ENCODE measurements at places on chromosomes 13 and 19.

GRCh38 chr19:46755077-46755852 lies 9.0 kb upstream of the STRN4 start:
- DNase-seq, result no peak

- DNase-seq, result no peak
Observed at GRCh38 chr13:73623281-73623680, 510.9 kb downstream of the KLF12 start.

DNA sequence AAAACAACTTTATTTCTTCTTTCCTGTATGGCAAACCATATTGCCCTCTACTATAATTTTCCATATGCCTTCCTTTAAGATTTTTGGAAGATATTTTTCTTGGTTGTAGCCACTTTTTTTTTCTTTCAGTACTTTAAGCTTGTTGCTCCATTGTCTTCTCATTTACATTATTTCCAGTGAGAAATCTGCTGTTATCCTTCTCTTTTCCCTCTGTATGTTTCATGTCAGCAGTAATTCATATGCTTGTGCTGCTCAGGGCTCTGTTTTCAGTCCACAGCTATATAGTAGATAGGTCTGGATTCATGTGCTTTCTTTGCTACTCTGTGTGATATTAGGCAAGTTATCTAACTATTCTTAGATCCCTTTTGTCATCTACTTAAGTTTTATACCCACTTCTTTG lies 267.6 kb downstream of the OXGR1 start:
- no peak for DNase-seq

- no peak for DNase-seq
Observed at GRCh38 chr19:55549500-55550320, 4.4 kb upstream of the SBK3 start.

- DNase-seq, result no peak
Observed at GRCh38 chr13:105816994-105817393, 718.5 kb downstream of the EFNB2 start.

DNA sequence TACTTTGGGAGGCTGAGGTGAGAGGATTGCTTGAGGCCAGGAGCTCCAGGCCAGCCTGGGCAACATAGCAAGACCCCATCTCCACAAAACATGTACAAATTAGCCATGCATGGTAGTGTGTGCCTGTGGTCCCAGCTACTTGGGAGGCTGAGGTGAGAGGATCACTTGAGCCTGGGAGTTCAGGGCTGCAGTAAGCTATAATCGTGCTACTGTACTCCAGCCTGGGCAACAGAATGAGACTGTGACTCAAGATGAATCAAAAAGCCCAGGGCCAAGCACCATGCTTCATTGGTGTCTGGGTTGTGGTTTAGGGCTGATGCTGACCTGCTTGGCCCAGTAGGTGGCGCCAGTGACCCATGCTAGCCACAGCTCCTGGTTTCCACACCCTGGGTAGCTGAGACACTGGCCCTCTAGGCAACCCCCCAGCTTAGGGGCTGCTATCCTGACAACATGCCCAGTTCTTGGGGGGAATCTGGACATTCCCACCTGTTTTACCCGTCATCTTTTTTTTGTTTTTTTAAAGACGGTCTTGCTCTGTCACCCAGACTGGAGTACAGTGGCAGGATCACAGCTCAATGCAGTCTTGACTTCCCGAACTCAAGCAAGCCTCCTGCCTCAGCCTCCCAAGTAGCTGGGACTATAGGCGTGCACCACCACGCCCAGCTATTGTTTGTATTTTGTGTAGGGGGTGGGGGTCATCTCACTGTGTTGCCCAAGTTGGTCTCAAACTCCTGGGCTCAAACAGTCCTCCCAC lies 5.5 kb downstream of the CCDC124 start:
- DNase-seq, result peak; percentile 94

DNA sequence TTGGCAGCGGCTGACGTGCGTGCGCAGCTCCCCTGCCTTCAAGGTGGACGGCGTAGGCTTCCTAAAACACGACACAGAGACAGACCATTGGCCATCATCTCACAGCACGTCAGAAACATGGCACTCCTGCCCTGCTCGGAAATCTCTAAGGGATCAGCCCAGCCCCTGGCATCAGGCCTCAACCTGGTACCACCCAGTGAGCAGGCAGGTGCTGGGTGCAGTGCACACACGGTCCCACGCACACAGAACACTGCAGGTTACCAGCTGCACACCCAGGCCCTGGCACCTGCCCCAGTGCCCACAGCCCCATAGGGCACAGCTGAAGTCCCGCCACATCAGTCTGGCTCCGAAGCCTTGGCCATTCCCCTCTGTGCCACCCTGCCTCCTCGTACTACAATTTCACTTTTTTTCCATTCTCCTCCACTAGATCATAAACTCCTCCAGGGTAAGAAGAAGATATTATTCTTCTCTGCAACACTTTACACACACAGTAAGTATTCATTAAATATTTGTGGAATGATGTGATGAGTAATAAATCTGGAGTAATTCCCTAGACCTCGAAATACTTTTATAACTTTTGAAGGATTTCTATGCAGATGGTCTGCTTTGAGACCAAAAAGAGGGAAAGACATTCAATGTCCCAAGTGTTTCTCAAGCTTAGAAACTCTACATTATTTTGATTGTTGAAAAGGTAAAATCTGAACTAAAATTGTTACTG lies 156.4 kb downstream of the COL4A1 start:
- no peak for DNase-seq

DNA sequence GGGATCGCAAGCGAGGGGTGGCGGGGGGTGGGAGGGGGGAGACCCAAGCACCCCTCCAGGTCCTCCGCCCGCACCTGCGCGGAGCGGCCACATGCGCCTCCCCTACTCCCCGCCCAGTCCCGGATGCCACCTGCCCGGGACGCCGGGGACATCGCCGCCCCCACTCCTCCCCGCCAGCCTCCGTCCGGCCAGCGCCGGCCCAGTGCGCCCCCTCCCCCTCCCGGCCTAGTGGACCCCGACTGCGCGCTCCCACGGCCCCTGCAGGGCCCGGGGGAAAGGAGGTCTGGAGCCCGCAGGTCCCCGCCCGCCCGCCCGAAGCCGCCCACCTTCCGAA lies 263 bp downstream of the RHPN2 start:
- DNase-seq, result no peak

GRCh38 chr13:93875547-93875946 lies 603.9 kb downstream of the DCT start:
- no peak for DNase-seq

DNA sequence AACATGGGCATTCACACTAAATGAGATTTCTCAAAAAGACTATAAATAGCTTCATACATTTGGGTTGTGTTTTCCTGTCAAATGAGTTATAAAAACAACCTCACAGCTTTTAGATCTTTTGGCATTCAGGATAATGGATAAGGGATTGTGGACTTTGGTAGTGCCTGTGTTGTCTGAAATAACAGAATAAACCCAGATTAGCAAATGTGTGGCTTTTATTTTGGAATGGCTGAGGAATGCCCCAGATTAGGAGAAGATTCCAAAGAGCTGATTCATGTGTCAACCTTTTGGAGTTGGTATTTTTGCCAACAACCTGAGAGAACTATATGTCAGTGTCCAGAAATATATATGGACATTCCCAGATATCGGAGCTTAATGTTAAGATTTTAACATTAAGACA lies 164.7 kb downstream of the MTUS2 start:
- no peak for DNase-seq

DNA sequence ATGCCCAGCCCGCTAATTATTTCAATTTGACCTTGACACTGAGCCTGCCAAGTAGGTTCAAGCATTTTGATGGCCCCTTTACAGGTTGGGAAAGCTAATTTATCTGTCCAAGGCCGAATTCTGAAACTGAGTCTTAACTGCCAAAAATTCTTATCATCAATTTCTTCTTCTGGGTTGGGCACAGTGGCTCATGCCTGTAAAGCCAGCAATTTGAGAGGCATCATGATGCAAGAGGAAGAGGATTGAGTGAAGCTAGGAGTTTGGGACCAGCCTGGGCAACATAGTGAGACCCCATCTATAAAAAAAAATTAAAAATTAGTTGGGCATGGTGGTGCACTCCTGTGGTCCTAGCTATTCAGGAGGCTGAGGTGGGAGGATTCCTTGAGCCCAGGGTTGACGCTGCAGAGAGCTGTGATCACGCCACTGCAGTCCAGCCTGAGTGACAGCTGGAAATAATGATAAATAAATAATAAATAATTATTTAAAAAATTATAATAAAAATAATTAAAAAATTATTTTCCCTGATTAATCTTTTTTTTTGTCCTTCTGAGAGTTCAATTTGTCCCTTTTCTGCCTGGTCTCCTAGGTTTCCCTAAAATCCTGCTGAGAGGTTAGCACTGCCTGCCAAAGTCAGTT lies 1.3 kb upstream of the LDLR start:
- no peak for DNase-seq

- DNase-seq, result no peak
Observed at GRCh38 chr19:35545855-35546381, 492 bp downstream of the TMEM147 start.

DNA sequence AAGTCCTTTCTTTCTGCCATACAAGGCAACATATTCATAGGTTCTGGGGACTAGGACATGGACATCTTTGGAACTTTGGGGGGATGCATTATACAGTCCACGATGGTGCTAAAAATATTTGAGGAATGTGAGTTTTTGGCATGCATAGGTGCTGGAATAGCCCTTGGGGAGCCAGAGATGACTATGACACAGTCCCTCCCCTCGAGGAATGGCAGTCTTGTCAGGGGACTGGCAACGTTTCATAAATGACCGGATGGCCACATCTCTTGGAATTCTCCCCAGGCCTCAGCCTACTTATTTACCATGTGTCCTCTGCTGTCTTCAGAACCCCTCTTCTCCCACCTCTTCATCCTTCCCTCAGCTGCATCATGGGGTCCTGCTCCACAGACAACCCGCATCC lies 13.6 kb downstream of the MEIOSIN start:
- DNase-seq, result no peak

DNA sequence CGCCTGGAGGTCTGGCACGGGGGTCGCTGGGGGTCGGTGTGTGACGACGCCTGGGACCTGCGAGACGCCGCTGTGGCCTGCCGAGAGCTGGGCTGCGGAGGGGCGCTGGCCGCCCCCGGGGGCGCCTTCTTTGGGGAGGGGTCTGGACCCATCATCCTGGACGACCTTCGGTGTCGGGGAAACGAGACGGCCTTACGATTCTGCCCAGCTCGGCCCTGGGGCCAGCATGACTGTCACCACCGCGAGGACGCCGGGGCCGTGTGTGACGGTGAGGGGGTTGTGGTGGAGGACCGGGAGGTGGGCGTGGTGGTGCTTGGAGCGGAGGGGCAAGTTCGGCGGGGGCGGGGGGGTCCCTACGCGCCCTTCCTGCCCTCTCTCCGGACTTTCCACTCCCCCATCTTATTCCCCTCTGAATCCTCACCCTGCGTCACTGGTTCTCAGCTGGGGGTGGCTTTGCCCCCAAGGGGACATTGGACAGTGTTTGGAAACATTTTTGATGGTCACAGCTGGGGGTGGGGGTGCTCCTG lies 5.5 kb downstream of the SSC5D start:
- DNase-seq, result no peak

GRCh38 chr13:41900918-41901317 lies 60.0 kb downstream of the VWA8 start:
- DNase-seq, result no peak

DNA sequence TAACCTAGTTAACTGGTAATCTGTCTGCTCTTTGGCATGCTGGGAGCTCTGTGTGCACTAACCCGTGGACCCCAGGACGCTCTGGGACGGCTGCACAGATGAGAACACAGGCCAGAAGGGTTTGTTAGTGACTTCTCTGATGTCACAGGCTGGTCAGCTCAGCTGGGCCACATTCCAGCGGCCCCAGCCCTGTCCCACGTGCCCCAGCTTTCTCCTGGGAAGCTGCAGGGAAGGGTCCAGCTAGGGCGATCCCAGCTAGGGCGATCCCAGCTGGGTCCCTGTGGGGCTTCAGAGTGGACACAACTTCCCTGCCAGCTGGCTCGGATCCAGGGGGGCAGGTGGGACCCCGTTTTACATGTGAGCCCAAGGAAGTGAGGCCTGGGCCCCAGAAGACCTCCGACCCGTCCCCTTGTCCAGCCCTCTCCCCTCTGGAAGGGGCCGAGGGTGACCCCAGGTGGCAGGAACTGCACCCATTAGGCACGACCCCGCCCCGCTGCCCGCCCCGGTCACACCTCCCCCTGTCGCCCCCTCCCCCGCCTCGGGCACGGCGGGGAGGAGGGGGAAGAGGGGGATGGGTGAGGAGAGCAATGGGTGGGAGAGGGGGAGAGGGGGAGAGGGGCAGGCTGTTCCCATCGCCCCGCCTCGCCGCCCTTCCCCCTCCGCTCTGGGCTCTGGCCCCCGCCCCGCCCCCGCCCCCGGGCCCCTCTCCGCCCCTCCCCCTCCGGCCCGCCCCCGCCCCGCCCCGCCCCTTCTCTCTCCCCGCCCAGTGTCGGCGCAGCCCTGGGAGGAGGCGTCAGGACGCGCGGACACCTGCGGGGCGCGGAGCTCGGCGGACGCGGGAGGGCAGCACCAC lies 75.2 kb upstream of the MCF2L start:
- no peak for DNase-seq

DNA sequence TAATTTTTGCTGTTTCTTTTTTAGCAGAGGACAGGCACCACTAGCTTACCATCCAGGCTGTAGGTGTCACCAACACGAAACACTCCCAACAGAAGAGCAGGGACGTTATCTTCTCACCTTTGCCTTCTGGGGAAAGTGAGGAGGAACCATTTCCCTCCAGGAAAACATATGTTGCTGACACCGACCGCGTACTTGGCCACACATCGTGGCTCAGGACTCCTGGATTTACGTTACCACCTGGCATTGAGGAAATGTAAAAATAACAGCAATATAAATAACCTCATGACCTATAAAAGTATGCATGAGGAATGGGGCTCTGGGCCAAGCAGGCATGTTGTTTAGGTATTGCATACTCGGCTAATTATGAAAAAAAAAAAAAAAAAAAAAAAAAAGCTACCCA lies 525.1 kb downstream of the MYO16 start:
- no peak for DNase-seq

DNA sequence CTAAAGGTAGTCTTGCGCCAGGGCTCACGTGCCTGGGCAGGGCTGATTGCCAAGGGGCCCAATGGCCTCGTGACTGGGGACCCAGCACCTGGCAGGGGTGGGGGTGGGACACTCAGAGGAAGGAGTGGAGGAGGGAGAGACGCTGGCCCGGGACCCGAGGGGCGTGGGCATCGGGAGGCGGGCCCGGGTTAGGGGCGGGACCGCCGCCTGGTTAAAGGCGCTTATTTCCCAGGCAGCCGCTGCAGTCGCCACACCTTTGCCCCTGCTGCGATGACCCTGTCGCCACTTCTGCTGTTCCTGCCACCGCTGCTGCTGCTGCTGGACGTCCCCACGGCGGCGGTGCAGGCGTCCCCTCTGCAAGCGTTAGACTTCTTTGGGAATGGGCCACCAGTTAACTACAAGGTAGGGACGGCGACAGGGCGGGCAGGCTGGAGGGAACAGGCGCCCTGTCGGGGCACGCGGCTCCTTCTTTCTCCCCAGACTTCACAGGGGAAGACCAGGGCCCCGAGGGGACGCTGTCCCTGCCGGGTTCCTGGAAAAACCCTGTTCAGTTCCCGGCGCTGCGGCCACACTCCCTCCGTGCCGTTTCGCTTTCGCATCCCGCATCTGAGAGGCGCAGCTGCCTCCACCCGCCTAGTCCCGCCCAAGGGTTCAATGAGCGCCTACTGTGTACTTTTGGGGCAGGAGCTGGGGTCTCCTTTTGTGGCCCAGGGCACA lies at the start of gene IFI30:
TSS of gene IFI30 (plus strand) at position 242 of the 717 bp plus-strand sequence. CDS start at position 271, 29 bp downstream.
- DNase-seq, result peak; percentile 65
